ENCODE measurements at places on chromosomes 7 and 10.

DNA sequence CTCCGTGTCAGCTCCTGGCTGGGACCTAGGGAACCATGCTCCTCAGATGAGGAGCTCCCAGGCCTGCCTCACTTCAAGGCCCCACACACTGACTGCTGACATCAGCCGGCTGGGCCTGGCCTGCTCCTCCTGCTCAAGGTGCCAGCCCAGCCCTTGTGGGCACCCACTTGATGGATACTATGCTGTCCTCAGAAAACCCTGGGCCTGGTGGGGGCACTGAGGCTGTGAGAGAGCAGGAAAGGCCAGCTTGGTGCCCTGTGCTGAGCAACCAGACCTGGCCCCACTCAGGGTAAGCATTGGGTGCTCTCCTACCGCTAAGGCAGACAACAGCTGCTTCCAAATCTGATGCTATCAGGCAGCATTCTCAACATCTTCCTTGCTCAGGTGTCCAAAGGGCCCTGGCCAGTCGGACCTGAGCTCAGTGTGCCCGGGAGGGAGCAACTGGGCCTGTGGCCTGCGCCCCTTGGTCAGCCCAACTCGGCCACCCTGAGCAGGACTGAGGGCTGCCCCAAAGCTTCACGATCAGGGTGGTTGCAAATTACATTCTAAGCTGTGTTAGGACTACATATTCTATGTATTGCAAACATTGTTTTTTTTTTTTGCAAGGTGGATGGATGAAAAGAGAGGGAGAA, 21.9 kb upstream of the ANTXRL start:
- DNase-seq = no peak

GRCh38 chr7:11210374-11210773, 236.7 kb downstream of the PHF14 start:
- no peak for DNase-seq

- DNase-seq = no peak
Observed at GRCh38 chr7:112405286-112405685, 45.0 kb upstream of the IFRD1 start.

DNA sequence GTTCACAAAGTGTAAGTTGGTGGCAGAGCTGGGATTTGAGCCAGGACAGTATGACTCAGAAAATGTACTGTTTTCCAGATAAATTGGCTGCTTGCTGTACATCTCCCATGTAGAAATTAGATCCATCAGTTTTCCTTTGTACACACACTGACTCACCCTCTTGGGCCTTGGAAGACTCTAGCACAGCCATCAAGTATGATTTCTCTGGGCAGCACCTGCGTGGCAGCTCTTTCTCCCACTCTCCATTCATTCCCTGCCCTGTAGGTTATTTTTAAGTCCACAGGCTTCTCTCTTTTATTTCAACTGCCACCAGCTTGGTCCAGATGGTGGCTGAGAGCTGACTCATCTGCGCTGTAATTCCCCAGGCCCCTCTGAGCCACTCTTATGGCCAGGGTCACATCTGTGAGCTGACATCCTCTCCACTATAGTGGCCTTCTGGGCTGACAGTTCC, 28.3 kb upstream of the SDK1 start:
- no peak for DNase-seq

DNA sequence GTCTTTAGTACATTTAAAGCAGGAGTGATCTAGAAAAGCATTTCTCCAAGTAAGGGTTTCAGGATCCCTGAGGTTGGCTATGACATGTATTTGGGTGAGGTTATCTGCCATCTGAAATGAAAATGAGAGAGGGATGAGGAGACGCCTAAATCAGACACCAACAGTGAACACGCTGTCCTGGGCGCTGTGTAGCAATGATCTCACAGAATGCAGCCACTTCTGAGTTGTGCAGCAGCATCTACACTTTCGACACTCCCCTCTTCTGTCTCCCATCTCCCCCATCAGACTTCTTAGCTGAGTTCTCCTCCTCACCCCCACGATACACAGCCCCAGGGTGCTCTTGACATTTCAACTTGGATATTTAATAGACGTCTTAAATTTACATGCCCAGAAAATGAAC, 95.4 kb downstream of the SVIL start:
- no peak for DNase-seq

GRCh38 chr10:3123571-3124411, 48.8 kb downstream of the PITRM1 start:
- no peak for DNase-seq
